ENCODE measurements at places on chromosomes 16 and 17. TPM values are rescaled to one million over a fixed set of nuclear protein-coding genes. Genes with fewer than 3 reads are reported as not detected.

GRCh38 chr16:4550591-4550990 is 5.5 kb upstream of the C16orf96 start:
- no peaks in the 10 kb centered on the region for H3K4me1 ChIP-seq
- no peak overlapping the region for H3K27ac ChIP-seq
- no peaks in the 10 kb centered on the region for H3K27me3 ChIP-seq

DNA sequence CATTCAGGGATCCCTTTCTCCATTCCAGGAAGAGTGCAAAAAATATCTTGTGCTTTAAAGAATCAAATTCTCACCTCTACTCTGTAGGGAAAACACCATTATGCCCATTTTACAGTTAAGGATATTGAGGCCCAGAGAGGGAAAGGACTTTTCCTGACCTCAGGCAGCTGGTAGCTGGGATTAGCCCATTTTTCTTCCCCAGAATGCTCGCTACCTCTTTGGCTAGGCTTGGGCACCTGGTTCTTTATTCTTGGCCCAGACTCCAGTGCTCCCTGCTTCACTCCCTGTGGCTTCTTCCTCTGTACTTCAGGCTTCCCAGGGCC is 45.7 kb downstream of the MEOX1 start:
- no peaks in the 10 kb centered on the region for H3K27me3 ChIP-seq
- no peak overlapping the region for H3K27ac ChIP-seq
- no peak overlapping the region for H3K4me3 ChIP-seq
- no peaks in the 10 kb centered on the region for H3K36me3 ChIP-seq
- no peak for DNase-seq
- H3K4me1 ChIP-seq: no peaks in the 10 kb centered on the region

GRCh38 chr16:8355675-8356074 is 234.6 kb downstream of the TMEM114 start:
- no peak overlapping the region for H3K27ac ChIP-seq
- H3K4me1 ChIP-seq: no peaks in the 10 kb centered on the region
- no peak overlapping the region for H3K4me3 ChIP-seq
- DNase-seq: no peak

- H3K27ac ChIP-seq: no peak overlapping the region
- H3K36me3 ChIP-seq: no peaks in the 10 kb centered on the region
- H3K4me1 ChIP-seq: no peaks in the 10 kb centered on the region
- no peak overlapping the region for H3K4me3 ChIP-seq
- no peaks in the 10 kb centered on the region for H3K27me3 ChIP-seq
Observed at GRCh38 chr17:48174833-48175523, 67.4 kb downstream of the SNX11 start.

GRCh38 chr16:52929478-52930400 is 123.0 kb downstream of the CHD9NB start:
- H3K4me3 ChIP-seq: no peak overlapping the region
- H3K4me1 ChIP-seq: no peaks in the 10 kb centered on the region
- H3K27ac ChIP-seq: no peak overlapping the region

GRCh38 chr17:40415390-40415789 is 2.3 kb downstream of the TOP2A start:
- no peak overlapping the region for H3K4me3 ChIP-seq
- H3K4me1 ChIP-seq: peaks cover 9% of the 10 kb centered on the region
- no peak overlapping the region for H3K27ac ChIP-seq
- H3K27me3 ChIP-seq: no peaks in the 10 kb centered on the region
- no peak for DNase-seq
- no peaks in the 10 kb centered on the region for H3K36me3 ChIP-seq

DNA sequence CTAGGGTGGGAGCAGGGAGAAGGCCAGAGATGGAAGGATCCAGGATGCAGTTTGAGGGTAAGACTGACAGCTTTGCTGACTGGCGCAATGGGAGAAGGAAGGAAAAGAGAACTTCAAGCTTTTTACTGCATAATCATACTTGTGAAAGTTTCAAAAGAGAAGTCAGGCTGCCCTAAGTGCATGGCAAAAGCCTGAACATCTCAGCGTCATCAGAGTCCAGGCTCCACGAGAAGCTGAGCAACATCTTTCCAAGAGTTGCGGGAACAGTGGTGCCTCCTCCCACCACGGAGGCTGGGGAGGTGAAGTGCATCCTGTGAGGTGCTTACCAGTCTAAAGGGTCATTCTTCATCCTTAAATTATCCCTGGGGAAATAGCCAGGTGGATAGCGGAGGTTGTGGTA is 26.9 kb upstream of the SLC38A8 start:
- H3K27me3 ChIP-seq: no peaks in the 10 kb centered on the region
- no peak overlapping the region for H3K4me3 ChIP-seq
- no peak overlapping the region for H3K27ac ChIP-seq

GRCh38 chr17:12089809-12090384 is 69.2 kb downstream of the MAP2K4 start:
- no peak overlapping the region for H3K27ac ChIP-seq
- no peak for DNase-seq
- H3K36me3 ChIP-seq: peaks cover 13% of the 10 kb centered on the region

DNA sequence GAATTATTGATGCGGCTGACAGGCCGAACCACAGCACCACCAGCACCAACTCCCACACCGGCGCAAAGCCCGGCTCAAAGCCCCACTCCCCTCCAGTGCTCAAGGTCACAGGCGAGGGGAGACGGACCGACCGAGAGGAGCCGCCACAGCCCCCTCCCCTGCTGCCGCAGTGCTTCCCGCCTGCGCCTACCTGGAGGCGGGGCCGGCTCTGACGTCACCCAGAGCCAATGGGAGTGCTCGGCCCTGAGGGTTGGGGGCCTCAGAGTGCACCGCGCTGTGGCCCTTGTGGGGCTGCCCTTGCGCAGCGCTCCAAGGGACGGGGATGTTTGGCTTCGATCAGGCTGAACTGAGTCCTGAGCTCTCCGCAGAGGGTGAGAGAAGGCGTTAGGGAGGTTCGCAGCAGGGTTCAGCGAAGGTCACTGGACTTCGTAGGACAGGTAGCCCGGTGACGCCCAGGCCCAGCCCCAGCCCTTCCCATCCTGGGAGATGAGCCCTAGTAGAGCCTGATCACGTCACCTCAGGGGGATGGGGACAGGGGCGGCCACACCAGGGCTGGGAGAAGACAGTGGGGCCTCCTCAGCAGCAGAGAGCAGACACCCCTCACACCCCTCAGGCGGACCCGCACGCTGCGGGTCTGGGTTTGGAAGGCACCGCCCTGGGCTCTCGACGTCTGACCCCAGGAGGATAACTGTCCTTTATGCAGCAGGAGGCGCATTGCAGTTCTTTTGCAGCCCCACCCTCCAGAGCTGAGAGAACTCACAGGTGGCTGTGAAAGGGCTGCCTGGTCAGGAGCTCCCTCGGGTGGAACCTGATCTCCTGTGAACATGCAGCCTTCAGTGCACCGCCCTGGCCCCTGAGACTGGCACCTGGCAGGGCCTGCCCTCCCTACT is 1.5 kb downstream of the NDRG4 start:
- peak overlapping the region; percentile 21 for H3K4me3 ChIP-seq
- no peaks in the 10 kb centered on the region for H3K27me3 ChIP-seq
- H3K36me3 ChIP-seq: peaks cover 31% of the 10 kb centered on the region
- no peak overlapping the region for H3K27ac ChIP-seq
- peaks cover 16% of the 10 kb centered on the region for H3K4me1 ChIP-seq

DNA sequence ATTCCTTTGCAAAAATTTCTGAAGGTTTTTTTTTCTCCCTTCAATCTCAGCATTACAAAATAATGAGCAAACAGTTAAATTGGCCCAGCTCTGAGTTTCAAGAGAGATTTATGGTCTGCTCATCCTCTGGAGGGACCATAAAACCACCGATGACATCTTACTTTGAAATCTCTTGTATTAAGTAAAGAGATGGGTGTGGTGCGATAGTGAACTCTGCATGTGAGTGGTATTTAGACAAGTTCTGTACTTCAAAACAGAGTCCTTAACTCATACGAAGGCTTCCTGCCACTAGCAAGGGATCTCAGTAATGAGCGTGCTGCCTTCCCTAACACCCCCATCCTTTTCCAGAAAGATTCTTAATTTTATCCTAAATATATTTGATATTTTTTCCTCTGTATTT is 2.1 kb downstream of the FAM20A start:
- H3K27ac ChIP-seq: peak overlapping the region; percentile 76
- DNase-seq: no peak
- no peaks in the 10 kb centered on the region for H3K27me3 ChIP-seq
- no peaks in the 10 kb centered on the region for H3K4me1 ChIP-seq
- H3K36me3 ChIP-seq: no peaks in the 10 kb centered on the region

DNA sequence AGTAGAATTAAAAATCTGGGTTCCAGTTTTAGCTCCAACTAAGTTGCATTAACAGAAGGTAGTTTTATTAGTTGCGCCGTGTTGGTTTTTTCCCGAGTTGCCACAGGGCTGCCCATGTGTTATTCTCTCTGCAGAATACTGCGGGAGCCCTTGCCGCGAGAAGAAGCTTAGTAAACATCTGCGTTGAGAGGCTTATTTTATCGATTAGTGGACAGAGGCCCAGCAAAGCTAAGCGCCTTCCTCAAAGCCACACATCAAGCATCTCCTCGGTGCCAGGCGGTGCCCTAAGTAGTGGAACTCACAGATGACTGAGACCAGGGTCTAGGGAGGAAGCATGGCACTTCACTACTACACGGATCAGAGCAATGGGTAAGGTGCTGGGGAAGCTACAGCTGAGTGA is 212.3 kb upstream of the IRX5 start:
- no peak for DNase-seq
- H3K4me1 ChIP-seq: no peaks in the 10 kb centered on the region
- H3K27me3 ChIP-seq: no peaks in the 10 kb centered on the region
- H3K36me3 ChIP-seq: no peaks in the 10 kb centered on the region
- H3K27ac ChIP-seq: no peak overlapping the region

GRCh38 chr17:3859940-3860339 is 13.9 kb upstream of the NCBP3 start:
- no peak overlapping the region for H3K4me3 ChIP-seq
- no peaks in the 10 kb centered on the region for H3K4me1 ChIP-seq
- no peak overlapping the region for H3K27ac ChIP-seq

DNA sequence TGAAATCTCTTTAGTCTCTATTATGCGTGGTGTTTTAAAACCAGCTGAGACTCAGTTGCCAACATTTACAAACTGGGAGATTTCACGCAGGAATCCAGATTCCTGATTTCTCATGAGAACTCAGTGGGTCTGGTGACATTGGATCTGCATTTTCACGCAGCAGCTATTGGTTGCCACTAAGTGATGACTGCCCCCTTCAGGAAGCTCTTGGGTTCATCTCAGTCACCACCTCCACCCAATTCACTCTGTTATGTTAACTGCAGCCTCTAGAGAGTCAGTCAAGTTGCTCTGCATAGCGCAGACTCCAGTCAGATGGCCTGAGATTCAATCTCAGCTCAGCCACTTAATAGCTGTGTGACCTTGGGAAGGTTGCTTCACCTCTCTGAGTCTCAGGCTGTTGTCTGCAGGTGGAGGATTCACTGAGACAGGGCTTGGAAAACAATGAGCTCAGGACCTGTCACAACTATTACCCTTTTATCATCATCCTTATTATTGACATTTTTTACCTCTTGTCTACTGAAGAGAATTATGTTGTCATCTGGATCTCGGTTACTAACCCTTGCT is 6.4 kb downstream of the SHISA9 start:
- H3K36me3 ChIP-seq: no peaks in the 10 kb centered on the region
- H3K4me1 ChIP-seq: peaks cover 15% of the 10 kb centered on the region
- H3K4me3 ChIP-seq: no peak overlapping the region
- no peak overlapping the region for H3K27ac ChIP-seq

DNA sequence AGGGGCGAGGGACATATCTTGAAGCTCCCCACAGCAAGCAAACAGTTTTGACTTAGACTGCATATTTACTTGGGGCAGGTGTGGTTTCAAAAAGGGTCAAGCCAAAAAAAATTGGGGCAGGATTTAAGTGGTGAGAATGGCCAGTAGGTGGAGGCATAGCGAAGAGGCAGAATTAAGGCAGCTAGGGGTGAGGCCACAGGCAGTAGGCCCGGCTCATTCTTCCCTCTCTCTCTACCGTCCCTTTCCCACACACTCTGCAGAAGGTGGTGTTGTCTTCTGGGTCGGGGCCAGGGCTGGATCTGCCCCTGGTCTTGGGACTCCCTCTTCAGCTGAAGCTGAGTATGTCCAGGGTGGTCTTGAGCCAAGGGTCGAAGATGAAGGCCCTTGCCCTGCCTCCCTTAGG is 2.6 kb downstream of the SHBG start:
- H3K27me3 ChIP-seq: no peaks in the 10 kb centered on the region
- no peak overlapping the region for H3K4me3 ChIP-seq
- no peak overlapping the region for H3K27ac ChIP-seq
- no peak for DNase-seq

GRCh38 chr16:13435415-13435814 is 484.5 kb upstream of the ERCC4 start:
- H3K27me3 ChIP-seq: no peaks in the 10 kb centered on the region
- H3K36me3 ChIP-seq: no peaks in the 10 kb centered on the region
- H3K4me3 ChIP-seq: no peak overlapping the region
- no peak overlapping the region for H3K27ac ChIP-seq
- no peak for DNase-seq
- H3K4me1 ChIP-seq: no peaks in the 10 kb centered on the region

GRCh38 chr16:27381974-27382855 is 19.8 kb upstream of the IL21R start:
- H3K4me1 ChIP-seq: no peaks in the 10 kb centered on the region
- no peak for DNase-seq
- no peaks in the 10 kb centered on the region for H3K27me3 ChIP-seq
- no peaks in the 10 kb centered on the region for H3K36me3 ChIP-seq
- H3K27ac ChIP-seq: no peak overlapping the region

- H3K27ac ChIP-seq: no peak overlapping the region
- H3K4me3 ChIP-seq: no peak overlapping the region
- no peak for DNase-seq
- H3K27me3 ChIP-seq: no peaks in the 10 kb centered on the region
- no peaks in the 10 kb centered on the region for H3K4me1 ChIP-seq
Observed at GRCh38 chr17:29048440-29049368, 5.8 kb downstream of the PIPOX start.

- H3K4me1 ChIP-seq: peaks cover 44% of the 10 kb centered on the region
- H3K27me3 ChIP-seq: peaks cover 90% of the 10 kb centered on the region
- DNase-seq: no peak
- peak overlapping the region; percentile 39 for H3K4me3 ChIP-seq
Observed at GRCh38 chr17:48564188-48565021, 13.7 kb downstream of the HOXB4 start.

- H3K36me3 ChIP-seq: no peaks in the 10 kb centered on the region
- H3K27me3 ChIP-seq: no peaks in the 10 kb centered on the region
- DNase-seq: no peak
- H3K27ac ChIP-seq: no peak overlapping the region
Observed at GRCh38 chr16:68379472-68380347, 68.6 kb downstream of the SMPD3 start.

Gene MYO15B
- total RNA-seq: 27.4 TPM

Gene RAMP2
- total RNA-seq: 39.7 TPM

Gene CD300LB
- total RNA-seq: not detected

Gene MAP2K6
- 2.5 TPM for total RNA-seq

Gene PTGES3L
- 41.2 TPM for total RNA-seq

Gene HSF5
- not detected for total RNA-seq

Gene ZG16B
- not detected for total RNA-seq

Gene C16orf54
- total RNA-seq: 0.42 TPM

Gene MEIOC
- not detected for total RNA-seq

Gene ZDHHC7
- 32.9 TPM for total RNA-seq

Gene LRRC37A2
- total RNA-seq: 2.3 TPM

Gene DNAI2
- not detected for total RNA-seq

Gene ST6GALNAC2
- total RNA-seq: 3.3 TPM

Gene CMTM3
- 18.2 TPM for total RNA-seq

Gene SLC35G6
- not detected for total RNA-seq
